ENCODE measurements at places on chromosomes 7 and 10.
A peak's percentile ranks its signal among the peaks of the same experiment; 100 is the strongest.

- DNase-seq = no peak
Measured at GRCh38 chr7:31267486-31267885, 73.0 kb downstream of the NEUROD6 start.

GRCh38 chr7:124712017-124712416, 53.6 kb downstream of the GPR37 start:
- DNase-seq = no peak

DNA sequence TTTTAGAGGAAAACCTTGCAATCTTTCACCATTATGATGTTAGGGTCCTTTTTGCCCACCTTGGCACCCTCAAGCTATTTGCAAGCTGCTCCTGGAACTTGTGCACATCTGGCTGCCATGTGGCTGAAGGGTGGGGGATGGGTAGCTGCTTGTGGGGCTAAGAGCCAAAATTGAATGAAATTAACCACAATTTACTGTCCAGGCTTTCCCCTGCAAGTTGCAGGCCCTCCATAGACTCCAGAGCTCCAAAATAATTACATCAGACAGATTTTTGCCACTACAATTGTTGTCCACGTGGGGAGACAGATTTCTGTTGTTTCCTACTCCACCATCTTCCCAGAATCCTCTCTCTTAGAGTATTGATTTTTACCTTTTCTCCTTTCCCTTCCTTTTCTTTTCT, 19.1 kb downstream of the PI4K2A start:
- DNase-seq = no peak

- DNase-seq = peak; percentile 76
Measured at GRCh38 chr10:47311193-47311931, 10.9 kb upstream of the GDF2 start.

All from hematopoietic multipotent progenitor cell treated with erythropoietin and hydrocortisone succinate and interleukin-3 and kit ligand, for 8 days (in vitro differentiated cells).